ENCODE measurements at places on chromosomes 13 and 19.
A peak's percentile ranks its signal among the peaks of the same experiment; 100 is the strongest.

DNA sequence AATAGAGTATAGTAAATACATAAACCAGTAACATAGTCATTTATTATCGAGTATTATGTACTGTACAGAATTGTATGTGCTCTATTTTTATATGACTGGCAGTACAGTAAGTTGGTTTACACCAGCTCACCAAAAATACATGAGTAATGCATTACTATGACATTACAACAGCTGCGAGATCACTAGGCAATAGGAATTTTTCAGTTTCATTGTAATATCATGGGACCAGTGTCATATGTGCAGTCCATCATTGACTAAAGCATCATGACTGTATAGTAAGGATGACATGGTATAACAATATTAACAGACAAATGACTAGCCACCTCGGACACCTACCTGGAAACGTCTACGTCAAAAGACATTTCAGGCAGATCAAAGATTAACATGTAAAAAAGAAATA lies 33.6 kb downstream of the ATP7B start:
- no peak for DNase-seq

GRCh38 chr13:23643338-23644125 lies 73.3 kb downstream of the TNFRSF19 start:
- no peak for DNase-seq

DNA sequence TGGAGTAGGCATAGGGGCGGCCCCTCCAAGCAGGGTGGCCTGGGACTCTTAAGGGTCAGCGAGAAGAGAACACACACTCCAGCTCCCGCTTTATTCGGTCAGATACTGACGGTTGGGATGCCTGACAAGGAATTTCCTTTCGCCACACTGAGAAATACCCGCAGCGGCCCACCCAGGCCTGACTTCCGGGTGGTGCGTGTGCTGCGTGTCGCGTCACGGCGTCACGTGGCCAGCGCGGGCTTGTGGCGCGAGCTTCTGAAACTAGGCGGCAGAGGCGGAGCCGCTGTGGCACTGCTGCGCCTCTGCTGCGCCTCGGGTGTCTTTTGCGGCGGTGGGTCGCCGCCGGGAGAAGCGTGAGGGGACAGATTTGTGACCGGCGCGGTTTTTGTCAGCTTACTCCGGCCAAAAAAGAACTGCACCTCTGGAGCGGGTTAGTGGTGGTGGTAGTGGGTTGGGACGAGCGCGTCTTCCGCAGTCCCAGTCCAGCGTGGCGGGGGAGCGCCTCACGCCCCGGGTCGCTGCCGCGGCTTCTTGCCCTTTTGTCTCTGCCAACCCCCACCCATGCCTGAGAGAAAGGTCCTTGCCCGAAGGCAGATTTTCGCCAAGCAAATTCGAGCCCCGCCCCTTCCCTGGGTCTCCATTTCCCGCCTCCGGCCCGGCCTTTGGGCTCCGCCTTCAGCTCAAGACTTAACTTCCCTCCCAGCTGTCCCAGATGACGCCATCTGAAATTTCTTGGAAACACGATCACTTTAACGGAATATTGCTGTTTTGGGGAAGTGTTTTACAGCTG lies at the start of the genes BRCA2 and ZAR1L:
TSS of gene BRCA2 (plus strand) at position 271 of the 790 bp plus-strand sequence. CDS start 953 bp downstream, outside the sequence.
TSS of gene ZAR1L (minus strand) at position 126 of the 790 bp plus-strand sequence. CDS start 3,438 bp downstream, outside the sequence.
- DNase-seq, result peak; percentile 64

GRCh38 chr19:29680447-29680846 lies 15.2 kb downstream of the PLEKHF1 start:
- peak; percentile 72 for DNase-seq

GRCh38 chr19:41753159-41753558 lies 2.2 kb upstream of the CEACAM6 start:
- peak; percentile 12 for DNase-seq

GRCh38 chr13:74978591-74978990 lies 503.4 kb downstream of the TBC1D4 start:
- no peak for DNase-seq

DNA sequence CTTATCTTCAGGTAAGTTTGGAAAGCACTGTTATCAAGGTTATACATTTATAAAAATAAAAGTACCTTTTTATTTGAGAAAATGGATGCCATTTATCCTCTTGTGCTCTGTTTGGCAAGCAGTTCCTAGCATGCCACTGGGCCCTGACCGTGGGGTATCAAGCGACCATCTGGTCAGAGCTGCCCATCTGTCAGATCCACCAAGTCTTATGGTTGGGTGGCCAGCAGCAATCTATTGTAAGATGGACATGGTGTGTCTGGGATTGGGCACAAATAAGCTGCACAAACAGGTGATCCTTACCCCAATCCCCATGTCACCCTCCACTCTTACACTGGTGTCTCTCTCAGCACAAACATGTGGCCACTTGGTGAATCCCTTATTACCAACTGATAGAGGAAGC lies 178.5 kb downstream of the DLEU7 start:
- DNase-seq, result no peak

GRCh38 chr13:40228496-40228895 lies 437.9 kb downstream of the FOXO1 start:
- no peak for DNase-seq

- no peak for DNase-seq
Observed at GRCh38 chr19:741506-742131, 9.3 kb upstream of the MISP start.

GRCh38 chr13:32695602-32696250 lies 109.5 kb downstream of the PDS5B start:
- DNase-seq, result no peak

GRCh38 chr13:94974015-94974951 lies 261.9 kb upstream of the SOX21 start:
- no peak for DNase-seq

DNA sequence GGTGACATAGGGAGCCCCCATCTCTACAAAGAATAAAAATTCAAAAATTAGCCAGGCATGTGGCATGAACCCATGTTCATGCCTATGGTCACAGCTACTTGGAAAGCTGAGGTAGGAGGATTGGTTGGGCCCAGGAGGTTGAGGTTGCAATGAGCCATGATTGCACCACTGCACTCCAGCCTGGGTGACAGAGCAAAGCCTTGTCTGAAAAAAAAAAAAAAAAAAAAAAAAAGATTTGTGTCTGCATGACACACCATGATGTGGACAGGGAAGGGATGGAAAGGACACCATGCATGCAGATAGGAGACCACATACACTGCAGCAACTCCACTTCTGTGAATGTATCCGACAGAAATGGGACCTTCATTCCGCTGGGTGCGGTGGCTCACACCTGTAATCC lies 34.0 kb upstream of the HOMER3 start:
- DNase-seq, result no peak

DNA sequence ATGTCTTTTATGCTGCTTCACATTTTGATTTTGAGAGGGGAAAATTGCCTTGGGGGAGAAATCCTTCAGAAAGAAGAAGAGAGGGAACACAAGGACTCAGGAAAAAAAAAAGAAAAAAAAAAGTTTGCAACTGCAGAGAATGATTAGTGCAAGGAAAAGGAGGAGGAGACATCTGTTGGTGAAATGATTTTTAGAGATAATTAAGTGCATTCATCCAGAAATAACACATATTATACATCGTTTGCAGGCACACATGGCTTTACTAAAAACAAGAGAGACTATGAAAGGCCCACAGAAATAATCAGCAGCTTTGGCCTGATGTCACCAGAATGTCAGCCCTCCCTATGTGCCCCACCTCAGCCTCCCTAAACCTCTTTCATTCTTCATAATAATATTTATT lies 1058.2 kb downstream of the PCDH9 start:
- no peak for DNase-seq

DNA sequence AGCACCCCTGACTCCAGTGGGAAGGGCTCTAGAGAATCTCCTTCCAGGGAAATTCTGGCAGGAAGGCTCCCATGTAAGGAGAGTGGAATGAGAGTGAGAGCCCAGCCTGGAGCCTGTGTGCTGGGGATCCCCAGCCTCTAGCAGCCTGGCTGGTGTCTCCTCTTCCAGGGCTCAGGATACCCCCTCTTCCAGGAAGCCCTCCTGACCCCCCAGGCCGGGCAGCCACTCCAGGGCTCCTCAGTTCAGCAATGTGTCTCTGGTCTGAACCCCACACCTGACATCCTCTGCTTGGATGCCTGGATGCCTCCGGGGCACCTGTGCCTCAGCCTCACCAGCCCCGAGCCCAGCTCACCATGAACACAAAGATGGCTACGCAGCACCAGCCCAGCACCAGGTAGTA lies 3.0 kb downstream of the C19orf33 start:
- no peak for DNase-seq

GRCh38 chr19:47646924-47647323 lies 38.0 kb downstream of the BICRA start:
- no peak for DNase-seq

DNA sequence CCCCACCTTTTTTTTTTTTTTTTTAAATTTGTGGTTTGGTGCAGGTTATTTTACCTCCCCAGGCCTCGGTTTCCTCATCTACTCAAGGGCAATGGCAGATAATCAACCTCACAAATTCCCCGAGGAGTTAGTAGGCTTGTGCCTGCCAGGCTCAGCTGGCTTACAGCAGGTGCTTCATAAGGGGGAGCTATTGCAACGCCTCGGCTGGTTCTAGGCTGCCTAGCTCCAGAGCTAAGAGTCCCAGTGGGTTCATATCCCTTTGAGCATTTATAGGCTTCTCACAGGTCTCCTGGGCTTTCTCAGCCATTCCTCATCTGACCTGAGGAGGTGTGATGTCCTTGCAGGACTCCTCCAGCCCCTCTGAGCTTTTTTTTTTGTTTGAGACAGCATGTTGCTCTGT lies 10.6 kb downstream of the BCKDHA start:
- DNase-seq, result no peak
